ENCODE measurements at places on chromosomes 2 and 18.

- no peak for DNase-seq
These were observed 149.2 kb downstream of the SATB2 start for GRCh38 chr2:199308567-199308966.

- no peak for DNase-seq
These were observed 109.8 kb upstream of the LMAN1 start for GRCh38 chr18:59468821-59469220.

DNA sequence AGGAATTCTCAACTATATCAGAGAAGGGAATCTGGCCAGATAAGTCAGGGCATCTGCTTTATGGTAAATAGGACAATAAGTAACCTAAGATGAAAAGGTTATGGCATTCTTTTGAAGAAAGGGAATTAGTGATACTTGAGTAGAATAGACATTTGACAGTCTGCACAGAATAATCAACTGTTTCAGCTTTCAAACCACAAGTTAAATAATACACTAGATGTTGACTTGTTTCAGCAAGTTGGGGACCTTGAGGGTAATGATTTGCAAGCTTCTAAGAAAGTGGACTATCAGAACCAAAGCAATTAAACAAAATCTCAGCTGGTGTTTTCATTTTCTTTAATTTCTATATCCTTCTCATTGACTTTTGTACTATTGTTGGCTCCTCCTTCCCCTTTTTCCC is 54.5 kb downstream of the SLC39A10 start:
- no peak for DNase-seq

- no peak for DNase-seq
These were observed 27.1 kb downstream of the SULT1C4 start for GRCh38 chr2:108404784-108405397.

DNA sequence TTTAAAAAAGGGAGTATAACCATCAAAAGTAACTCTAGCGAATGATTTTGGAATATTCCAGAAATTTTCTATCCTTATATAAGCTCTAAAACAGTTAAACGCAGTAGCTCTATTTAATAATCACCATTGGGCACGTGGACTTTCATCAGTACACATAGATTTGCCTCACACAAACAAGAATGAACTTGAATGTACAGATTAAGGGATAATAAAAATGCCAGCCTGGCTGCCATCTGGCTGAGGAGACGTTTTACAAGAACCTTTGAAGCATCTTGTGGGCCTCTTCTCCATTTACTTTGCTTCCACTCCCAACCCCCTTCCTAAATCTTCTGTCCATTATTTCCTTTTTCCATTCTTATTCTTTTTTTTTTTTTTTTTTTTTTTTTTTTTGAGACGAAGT is 47.2 kb downstream of the AGAP1 start:
- no peak for DNase-seq

GRCh38 chr2:113036763-113037162 is 15.9 kb downstream of the IL36B start:
- DNase-seq: no peak

DNA sequence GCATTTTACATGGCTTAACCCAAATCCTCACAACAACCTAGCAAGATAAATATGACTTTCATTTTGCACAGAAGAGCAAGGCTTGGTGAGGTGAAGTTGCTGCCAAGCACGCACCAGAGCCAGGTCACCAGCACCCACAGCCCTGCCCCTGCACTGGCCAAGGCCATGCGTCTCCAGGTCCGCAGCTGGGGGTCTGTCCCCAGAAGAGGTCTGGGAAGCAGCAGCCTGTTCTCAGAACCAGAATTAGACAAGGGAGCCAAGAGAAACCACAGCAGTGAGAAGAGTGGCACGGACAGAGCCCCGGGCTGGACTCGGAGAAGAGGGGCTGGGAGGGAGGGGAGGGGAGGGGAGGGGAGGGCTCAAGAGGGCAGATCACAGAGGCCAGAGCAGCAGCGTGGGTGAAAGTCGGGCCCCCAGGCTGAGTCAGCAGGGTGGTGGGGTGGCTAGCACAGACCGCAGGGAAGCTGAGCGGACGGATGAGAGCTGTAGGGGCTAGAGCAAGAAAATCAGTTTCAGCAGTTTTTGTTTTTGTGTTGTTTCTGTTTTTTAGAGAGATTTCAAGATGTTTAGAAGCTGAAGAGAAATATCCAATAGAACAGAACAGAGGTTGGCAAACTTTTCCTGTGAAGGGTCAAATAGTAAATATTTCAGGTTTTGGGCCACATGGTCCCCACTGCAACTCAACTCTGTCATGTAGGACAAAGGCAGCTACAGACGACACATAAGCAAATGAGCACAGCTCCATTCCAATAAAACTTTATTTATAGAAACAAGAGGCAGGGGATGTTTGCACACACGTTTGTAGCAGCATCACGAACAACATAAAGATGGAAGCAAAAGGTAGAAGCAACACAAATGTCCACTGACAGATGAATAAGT is 7.4 kb upstream of the MTERF4 start:
- no peak for DNase-seq

GRCh38 chr2:102735416-102736109 is 26.3 kb upstream of the TMEM182 start:
- no peak for DNase-seq

DNA sequence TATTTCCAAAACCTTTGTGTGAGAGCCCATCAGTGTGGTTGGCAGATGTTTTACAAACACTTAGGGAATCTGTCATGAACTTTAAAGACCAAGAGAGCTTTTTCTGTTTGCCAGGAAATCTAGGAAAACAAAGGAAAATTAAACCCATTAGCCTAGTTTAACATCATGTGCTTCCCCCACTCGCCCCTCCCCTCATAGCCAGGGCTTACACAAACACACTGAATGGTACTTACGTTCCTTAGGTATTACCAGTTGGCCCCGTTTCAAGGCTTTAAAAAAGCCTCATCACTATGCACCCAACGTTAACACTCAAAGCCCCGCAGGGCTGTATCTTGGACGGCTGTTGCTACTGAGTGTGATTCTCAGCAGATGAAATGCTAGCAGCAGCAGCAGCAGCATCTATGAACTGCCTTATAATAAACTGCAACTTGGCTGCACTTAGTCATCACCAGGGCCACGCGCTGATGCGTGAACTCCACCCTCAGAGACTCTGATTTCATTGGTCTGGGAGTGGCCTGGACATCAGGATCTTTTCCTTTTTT is 20.1 kb upstream of the TTC39C start:
- DNase-seq: no peak

DNA sequence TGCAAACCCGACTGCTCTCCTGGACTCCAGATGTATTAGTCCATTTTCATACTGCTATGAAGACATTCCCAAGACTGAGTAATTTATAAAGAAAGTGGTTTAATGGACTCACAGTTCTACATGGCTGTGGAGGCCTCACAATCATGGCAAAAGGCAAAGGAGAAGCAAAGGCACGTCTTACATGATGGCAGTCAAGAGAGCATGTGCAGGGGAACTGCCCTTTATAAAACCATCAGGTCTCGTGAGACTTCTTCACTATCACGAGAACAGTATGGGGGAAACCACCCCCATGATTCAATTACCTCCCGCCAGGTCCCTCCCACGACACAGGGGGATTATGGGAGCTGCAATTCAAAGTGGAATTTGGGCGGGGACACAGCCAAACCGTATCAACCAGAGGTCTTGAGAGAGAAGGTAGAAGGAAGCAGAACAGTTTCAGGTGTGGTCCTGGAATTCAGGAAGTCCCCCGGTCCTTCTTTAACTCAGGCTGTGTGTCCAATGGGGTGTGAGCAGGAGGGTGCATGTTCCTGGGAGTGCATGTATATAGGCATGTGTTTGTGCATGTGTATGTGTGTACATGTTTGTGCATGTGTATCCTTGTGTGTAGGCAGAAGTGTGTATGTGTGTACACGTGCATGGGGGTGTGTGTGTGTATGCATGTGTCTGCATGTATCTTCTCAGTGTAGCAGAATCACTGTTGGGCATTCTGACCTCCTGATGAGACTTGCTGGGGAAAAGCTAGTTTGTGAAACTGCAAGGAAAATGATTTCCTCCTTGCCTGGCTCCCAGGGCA is 46.2 kb downstream of the GREB1 start:
- DNase-seq: no peak

DNA sequence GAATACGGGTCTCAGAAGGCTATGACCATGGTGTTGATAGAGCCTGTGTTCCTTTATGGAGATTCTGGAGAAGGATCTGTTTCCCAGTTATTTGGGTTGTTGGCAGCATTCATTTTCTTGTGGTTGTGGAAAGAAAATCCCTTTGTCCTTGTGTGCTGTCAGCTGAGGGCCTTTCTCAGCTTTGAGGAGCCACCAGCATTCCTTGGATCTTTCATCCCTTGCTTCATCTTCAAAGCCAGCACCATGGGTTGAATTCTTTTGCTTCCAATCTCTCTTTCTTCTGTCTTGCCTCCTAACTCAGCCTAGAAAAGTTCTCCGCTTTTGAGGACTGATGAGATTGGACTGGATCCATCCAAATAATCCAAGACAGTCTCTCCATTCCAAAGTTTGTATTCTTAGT is 103.2 kb upstream of the MMADHC start:
- no peak for DNase-seq

- no peak for DNase-seq
These were observed 193.0 kb upstream of the CYP26B1 start for GRCh38 chr2:72340665-72341064.

DNA sequence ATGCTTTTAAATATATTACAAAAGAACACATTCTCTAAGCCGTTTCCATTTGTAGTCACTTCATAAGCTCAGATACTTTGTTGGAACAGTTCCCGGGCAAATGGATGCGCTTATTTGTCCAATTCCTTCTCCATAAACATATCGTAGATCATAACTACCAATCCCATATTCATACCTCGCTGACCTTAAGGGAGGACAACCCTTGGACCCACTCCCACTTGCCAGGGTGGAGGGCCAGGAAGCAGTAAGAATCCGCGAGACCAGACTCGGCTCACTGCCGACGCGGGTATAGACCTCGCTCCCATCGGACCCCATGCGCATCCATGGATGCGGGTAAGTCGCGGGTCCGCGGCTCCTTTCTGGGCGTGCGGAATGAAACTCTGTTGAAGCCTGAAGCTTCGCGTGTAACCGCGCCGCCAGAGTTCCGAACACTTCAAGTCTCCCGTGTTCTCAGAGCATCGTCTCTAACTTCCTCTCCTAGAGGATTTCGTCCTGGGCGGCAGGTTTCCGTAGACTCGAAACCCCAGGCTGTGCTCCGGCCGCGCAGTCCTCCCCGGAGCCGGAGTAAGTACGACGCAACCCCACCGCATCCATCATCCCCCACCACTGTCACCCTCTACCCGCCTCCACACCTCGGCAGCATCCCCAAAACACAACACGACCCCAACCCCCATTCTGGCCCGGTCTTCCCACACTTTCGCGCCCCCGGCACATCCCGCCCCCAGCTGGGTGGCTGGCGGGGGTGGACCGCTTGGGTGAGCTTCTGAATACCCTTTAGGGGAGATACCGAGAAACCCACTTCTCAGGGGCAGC is 1.1 kb downstream of the DSC3 start:
- peak; percentile 23 for DNase-seq

- peak; percentile 78 for DNase-seq
These were observed 195.4 kb downstream of the FAM210A start for GRCh38 chr18:13530879-13531387.

DNA sequence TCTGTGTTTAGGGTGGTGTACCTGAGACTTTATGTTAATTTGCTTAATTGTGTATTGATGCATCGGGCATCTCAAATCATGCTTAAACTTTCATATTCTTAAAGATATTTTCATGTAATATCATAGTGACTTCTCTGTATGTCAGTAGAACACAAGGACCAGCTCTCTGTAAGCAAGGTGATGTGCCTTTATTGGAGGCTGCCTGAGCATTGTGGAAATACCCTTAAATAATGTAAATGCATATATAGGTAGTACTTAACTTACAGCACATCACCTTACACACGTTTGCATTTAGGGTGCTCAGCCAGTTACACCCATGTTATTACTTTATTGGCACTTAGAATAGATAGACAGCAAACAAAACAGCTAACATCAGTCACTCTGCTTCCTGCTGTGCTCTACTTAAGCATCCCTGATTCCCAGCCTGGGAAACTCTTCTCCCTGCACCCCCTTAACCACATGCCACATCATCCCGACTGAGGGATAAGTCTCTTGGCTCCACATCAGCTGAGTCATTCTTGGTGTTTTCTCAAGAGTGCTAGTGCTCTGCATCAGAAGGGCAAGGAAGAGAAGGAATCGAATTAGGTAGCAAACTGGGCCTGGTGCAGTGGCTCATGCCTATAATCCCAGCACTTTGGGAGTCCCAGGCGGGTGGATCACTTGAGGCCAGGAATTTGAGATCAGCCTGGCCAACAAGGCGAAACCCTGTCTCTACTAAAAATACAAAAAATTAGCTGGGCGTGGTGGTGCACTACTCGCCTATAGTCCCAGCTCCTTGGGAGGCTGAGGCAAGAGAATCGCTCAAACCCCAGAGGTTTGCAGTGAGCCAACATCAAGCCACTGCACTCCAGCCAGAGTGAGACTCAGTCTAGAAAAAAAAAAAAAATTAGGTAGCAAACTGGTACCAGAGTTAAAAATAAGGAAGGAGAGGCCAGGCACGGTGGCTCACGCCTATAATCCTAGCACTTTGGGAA is 108.7 kb downstream of the MAP3K20 start:
- peak; percentile 43 for DNase-seq

DNA sequence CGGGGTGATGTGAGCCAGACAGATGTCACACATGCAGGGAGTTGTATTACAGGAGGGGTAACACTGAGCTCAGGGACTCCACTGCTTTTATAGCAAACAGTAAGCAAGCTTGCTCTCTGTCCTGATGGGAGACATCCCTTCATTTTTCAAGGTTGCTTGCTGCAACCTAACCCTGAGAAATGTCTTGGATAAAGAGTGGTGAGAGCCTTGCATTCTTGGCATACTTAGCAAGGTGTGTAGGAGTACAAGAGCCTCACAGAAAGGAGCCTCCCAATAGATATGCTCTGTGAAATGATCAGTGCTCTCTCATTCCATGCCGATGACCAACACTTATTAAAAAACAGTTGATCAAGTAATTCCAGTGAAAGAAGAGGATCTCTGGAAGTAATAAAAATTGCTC is 8.1 kb downstream of the PFN4 start:
- DNase-seq: no peak

DNA sequence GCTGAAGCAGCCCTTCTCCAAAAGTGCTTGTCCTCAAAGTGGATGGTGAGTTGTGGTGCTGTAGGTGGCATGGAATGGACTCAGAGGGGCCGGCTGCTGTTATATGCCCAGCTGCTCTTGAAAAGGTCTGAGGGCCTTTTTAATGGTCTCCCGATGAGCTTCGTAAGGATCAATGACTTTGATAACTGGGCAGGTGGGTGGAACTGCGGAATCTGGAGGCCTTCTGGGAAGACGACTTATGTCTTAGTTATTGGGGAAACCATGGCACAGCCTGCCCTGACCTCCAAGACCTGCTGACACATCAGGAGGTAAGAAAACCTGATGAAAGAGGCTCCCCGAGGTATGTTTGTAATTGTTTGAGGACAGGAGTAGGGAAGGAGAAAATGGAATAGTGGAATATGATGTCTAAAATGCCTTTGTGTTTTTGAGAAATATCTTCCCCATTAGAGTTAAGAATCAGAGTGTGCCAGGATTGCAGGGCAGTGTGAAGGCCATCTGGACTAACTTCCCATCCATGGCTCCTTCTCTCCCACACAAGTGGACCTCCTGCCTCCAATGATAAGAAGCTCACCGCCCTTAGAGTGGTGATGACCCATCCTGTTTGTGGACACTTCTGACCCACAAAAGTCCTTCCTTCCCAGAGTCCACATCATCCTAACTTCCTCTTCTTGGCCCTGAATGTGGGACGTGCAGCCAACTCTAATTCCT is 236.1 kb downstream of the FHOD3 start:
- no peak for DNase-seq

Measured in femur (tissue), 1 donor.